Parietal lobe (tissue), 2 donors: ENCODE measurements at places on chromosomes 2 and 18. TPM values are rescaled to one million over a fixed set of nuclear protein-coding genes. Genes with fewer than 3 reads are reported as not detected.

NDUFS1 gene
- 97.7 TPM for total RNA-seq

STK17B gene
- total RNA-seq, result 5.6 TPM

CNRIP1 gene
- total RNA-seq, result 100 TPM

UGT1A5 gene
- total RNA-seq, result not detected

CCDC141 gene
- total RNA-seq, result 3.4 TPM

SALL3 gene
- 17.2 TPM for total RNA-seq
